ENCODE measurements at places on chromosomes 4 and X.

GRCh38 chr4:2058264-2059045 lies 672 bp upstream of the NAT8L start:
- DNase-seq: peak; percentile 66

DNA sequence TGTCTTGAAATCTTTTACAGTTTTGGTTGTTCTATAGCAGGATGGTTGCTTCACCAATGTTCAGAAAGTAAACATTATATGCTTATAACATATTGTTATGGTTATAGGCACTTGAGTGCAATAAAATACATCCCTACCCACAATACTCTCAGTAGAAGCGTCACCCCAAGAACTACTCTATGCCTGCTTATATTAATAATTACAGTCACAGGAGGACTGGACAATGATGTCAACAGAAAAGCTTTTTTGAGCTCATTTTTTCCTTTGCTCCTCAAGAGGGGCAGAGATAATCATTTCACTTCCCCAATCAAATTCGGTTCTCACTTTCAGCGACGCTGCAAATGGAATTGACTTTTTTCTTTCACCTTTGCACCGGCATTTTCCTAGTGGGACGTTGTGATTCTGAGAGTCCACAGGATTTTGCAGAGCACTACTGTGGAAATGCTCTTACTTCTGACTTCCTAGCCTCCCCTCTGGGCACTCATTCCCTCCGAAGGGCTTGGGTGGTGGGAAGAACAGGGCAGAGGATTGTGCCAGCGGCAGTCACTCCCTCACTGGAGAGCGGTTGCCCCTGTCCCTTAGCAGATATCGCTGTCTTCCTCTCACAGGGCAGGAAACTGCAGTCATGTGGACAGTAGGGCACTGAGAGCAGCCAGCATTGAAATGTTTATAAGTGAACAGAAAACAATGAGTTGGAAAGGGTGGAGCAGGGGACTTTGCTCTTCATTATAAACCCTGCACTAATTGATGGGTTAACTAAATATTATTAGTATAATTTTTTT lies 24.9 kb upstream of the SGMS2 start:
- no peak for DNase-seq

GRCh38 chr4:112896609-112897190 lies 152.8 kb upstream of the ANK2 start:
- no peak for DNase-seq

DNA sequence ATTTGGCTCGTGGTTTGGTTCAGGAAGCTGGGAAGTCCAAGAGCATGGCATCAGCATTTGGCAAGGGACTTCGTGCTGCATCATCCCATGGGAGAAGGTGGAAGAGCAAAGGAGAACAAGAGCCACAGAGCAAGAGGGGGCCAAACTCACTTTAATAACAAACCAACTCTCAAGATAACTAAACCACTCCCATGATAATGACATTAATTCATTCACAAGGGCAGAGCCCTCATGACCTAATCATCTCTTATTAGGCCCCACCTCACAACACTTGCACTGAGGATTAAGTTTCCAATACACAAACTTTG lies 113.4 kb upstream of the ATXN3L start:
- DNase-seq: no peak

DNA sequence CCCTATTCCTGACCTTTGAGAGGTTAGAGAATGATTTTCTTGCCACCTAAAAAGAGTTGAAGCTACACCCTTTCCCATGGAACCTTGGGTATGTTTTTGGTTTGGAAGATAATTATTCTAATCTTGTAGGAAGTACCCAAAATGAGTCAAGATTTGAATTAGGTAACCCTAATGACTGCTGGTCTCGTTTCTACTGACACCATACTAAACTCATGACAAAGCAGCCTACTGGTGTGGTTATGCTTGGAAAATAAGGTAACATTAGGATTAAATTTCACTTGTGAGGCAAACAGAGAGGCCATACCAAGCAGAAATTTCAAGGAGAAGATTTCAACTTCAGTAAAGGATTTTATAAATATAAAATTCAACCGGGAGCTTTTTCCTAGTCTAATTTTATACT lies 107.9 kb downstream of the FBXW7 start:
- DNase-seq: no peak

GRCh38 chrX:44903830-44904530 lies 31.0 kb downstream of the KDM6A start:
- no peak for DNase-seq

DNA sequence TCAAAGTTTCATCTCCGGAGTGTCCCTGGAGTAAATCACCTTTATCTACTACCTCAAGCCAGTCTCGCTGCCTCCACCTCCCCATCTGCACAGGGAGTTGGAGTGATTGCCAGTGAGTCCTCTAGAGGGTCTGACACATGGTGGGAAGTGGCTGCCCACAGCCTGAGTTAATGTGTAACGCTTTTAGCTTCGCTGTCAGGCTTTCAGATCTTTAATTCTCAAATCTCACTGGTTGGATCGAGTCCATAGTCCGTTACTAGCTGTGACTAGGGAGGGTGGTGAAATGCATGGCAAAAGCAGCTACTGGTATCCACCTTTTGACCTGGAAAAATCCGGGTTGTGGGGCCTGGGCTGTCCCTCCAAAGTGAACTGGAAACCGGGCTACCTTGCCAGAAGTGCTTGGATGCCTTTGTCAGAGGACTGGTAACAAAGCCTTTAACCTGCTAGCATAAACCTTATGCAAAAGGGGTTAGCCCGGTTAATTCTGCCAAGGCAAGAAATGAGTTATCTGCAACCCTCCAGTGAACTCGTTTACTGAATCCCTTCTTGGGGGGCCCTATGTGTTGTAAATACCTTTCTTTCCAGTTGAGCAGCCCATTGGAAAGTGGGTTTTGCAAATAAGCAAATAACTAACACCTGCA lies 5.1 kb upstream of the WDR1 start:
- no peak for DNase-seq

- peak; percentile 38 for DNase-seq
Measured at GRCh38 chr4:78059524-78059889, 2.4 kb downstream of the FRAS1 start.

GRCh38 chr4:1851160-1851559 lies 4.8 kb downstream of the LETM1 start:
- DNase-seq: no peak

GRCh38 chrX:69457756-69458155 lies 46.4 kb upstream of the NALF2 start:
- no peak for DNase-seq

DNA sequence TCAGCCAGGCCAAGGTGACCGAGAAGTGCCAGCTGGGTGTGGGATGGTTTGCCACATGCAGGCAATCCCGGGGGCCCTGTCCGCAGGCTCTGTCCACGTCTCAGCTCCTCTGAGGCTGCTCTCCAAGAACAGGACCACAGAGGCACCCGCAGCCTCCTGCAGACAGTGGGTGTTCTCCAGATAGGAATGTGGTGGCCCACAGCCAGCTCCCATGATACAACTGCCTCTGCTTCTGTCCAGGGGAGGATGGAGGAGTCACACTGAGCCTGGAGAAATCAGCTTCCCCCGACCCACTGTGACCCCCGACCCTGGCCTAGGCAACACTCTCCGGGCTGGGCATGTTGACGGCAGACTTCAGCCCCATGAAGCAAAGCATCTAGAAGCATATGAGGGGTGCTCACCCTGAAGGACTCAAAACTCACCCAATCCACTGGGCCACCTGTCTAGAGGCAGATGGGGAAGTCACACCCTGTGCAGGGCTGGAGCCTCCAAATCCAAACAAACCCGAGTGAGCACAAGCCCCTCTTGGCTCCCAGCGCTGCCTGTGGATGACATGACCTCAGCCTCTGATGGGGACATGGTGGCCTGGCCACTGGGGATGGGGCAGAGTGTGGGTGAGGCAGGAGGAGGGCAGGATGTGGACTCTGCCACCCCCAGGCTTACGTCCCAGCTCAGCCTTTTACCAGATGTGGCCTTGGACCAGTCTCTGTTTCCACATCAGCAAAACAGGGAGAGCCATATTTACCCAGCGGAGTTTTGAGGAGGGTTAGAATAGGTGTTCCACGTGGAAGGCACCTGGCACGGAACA lies 102.3 kb downstream of the PSAPL1 start:
- no peak for DNase-seq

- DNase-seq: no peak
Measured at GRCh38 chr4:128766781-128767180, 42.7 kb upstream of the JADE1 start.

DNA sequence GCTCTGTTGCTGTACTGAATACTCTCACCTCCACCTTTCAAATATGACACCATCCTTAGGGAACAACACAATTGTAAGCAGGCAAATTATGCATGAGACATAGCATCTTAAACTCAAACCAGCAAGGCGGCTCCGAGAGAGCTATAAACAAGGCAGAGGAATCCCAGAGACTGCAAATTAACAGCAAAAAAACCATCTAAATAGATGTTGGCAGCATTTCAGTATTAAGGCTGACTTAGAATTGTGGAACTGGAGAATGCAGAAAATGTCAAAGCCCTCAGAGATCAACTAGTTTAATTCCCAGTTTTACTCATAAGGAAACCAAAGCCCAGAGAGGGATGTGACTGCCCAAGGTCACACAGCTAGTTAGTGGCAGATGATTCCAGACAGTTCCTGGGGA lies 37.2 kb upstream of the SPANXC start:
- no peak for DNase-seq

DNA sequence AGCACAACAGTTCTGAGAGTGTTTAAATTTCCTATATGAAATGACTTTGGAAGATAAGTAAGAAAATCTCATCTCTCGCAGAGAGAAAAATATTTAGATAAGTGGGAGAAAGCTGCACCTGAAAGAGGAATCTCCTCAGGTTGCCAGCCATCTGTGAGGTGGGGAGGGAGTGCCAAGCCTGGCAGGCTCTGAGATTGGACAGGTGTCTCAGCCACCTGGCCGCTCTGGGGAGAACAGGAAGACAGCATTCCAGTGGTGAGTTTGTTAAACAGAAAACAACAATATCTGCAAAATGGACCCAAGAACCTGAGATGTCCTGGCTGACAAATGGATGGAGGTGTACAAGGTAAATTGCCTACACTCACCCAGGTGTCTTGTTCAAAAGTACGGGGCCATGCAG lies 31.3 kb downstream of the EMCN start:
- DNase-seq: no peak

DNA sequence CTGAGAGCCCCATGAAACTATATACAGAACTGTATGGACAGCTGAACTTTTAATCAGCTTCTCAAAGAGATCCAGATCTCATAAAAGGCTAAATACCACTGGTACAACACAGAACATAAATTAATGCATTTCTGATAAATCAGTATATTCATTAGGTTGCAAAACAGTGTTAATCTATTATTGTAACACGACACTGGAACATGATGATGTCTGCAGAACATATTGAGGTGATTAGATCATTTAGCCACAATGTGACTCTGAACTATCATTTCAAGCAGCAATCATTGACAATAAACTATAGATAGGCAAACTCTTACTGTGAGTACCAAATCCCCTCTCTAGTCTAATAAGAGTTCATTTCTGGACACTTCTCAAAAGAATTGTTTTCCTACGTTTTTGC lies 50.3 kb downstream of the GASK1B start:
- no peak for DNase-seq

DNA sequence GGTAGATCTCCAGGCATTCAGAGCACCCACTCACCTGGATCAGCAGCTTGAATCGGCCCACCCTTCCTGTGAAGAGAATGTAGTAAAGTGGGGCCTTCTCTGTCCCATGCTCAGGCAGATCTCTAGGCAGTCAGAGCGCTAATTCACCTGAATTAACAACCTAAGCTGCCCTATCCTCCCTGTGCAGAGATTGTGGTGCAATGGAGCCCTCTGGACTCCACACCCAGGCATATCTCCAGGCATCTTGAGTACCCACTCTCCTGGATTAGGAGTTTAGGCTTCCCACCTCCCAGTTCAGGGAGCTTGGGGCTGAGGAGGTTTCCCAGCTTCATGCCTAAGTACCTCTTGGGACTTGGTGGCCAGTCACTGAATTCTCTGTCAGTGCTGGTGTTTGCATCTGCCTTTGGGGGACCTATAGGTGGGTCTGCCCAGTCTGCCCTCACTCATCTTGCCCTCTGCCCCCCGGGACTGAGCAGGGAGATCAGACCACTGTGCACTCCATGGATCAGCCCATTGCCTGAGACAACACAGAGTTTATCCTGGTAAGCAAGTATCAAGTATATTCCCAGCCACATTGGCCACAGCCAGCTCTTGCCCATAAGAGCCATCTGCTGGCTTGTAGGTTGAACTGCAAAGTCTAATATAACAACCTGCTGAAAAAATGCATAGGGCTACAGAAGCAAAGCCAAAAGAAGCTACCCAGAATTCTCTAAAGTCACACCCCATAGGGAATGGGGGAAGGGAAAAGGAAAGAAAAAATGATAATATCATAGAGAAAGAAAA lies 372.9 kb downstream of the KLHL13 start:
- no peak for DNase-seq

GRCh38 chr4:11529625-11530201 lies 101.0 kb upstream of the HS3ST1 start:
- DNase-seq: no peak

- DNase-seq: peak; percentile 69
Measured at GRCh38 chrX:102651242-102652011, at the start of gene GPRASP1. Gene GPRASP1, plus strand, starts transcription at chrX:102651483. Its CDS starts 2,431 bp downstream, at chrX:102653914.
